Esophagus squamous epithelium (tissue), 5 donors: ENCODE measurements at places on chromosomes 1 and 21.

- no peak overlapping the region for H3K4me3 ChIP-seq
- no peak for DNase-seq
- H3K4me1 ChIP-seq, result peaks cover 21% of the 10 kb centered on the region
Measured at GRCh38 chr1:172824209-172824608, 165.3 kb downstream of the FASLG start.

GRCh38 chr1:172883387-172883791 lies 167.4 kb downstream of the TNFSF18 start:
- no peaks in the 10 kb centered on the region for H3K27me3 ChIP-seq
- no peak overlapping the region for H3K4me3 ChIP-seq
- no peak for DNase-seq
- H3K36me3 ChIP-seq, result no peaks in the 10 kb centered on the region
- H3K27ac ChIP-seq, result no peak overlapping the region

- no peaks in the 10 kb centered on the region for H3K4me1 ChIP-seq
- no peaks in the 10 kb centered on the region for H3K36me3 ChIP-seq
- no peaks in the 10 kb centered on the region for H3K27me3 ChIP-seq
- H3K27ac ChIP-seq, result peak overlapping the region; percentile 94
- peak overlapping the region; percentile 94 for H3K4me3 ChIP-seq
Measured at GRCh38 chr1:23167353-23168078, 1.1 kb downstream of the LUZP1 start.

DNA sequence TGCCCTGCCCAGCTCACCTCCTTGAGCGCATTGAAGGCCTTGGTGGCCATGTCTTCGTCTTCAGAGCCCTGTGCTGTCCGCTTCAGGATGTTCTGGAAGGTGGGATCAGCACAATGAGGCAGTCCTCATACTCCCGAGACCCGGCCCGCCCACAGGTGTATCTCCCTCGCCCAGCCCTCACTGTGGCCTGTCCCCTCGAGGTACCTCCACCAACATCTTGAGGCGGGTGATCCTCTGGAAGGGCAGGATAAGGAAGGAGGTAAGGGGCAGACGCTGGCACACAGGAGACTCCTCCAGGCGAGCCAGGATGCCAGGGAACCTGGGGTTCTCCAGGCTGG lies 7.1 kb downstream of the ARHGEF19 start:
- peak overlapping the region; percentile 91 for H3K27ac ChIP-seq
- H3K4me3 ChIP-seq, result no peak overlapping the region
- DNase-seq, result no peak
- H3K4me1 ChIP-seq, result peaks cover 51% of the 10 kb centered on the region
- peaks cover 47% of the 10 kb centered on the region for H3K36me3 ChIP-seq
- no peaks in the 10 kb centered on the region for H3K27me3 ChIP-seq

GRCh38 chr1:94624203-94624602 lies 82.6 kb upstream of the F3 start:
- H3K4me3 ChIP-seq, result no peak overlapping the region
- peaks cover 15% of the 10 kb centered on the region for H3K4me1 ChIP-seq
- H3K27ac ChIP-seq, result no peak overlapping the region
- H3K36me3 ChIP-seq, result no peaks in the 10 kb centered on the region
- H3K27me3 ChIP-seq, result no peaks in the 10 kb centered on the region

DNA sequence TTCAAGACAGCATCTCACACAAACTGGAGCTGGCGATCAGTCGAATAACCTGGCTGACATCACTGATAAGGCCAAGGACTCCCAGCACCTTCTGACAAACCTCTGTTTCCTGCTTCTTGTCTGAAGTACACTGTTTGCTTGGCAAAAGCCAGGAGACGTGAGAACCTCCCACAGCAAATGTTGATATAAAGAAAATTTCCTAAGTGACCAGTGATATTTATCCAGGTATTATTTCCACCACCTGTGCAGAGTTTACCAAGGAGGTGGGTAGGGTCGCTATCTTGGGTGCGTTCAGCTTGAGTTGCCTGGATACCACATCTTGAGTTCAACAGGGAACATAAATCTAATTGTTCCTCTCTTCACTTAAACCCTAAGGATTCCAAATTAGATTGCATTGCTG lies 72.9 kb downstream of the SETD4 start:
- no peak overlapping the region for H3K27ac ChIP-seq
- no peaks in the 10 kb centered on the region for H3K36me3 ChIP-seq
- no peaks in the 10 kb centered on the region for H3K27me3 ChIP-seq
- no peaks in the 10 kb centered on the region for H3K4me1 ChIP-seq
- H3K4me3 ChIP-seq, result no peak overlapping the region

DNA sequence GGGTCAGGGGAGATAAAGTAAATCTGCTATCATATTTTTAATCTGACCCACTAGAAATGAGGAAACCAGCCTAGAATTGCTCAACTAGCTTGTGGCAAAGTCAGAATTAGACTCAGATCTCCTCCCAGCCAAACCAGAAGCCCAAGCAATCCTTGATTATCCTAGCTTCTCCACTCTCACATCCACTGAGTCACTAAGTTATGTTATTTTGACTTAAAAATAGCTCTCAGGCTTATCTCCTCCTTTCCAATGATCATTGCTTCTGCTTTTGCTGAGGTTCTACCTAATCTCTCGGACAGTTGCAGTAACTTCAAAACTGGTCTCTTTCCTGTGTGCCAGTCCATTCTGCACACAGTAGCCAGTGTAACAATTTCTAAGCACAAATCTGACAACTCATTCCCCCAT lies 22.9 kb downstream of the OVAAL start:
- no peak overlapping the region for H3K27ac ChIP-seq
- no peak for DNase-seq
- H3K4me1 ChIP-seq, result peaks cover 9% of the 10 kb centered on the region
- no peaks in the 10 kb centered on the region for H3K36me3 ChIP-seq
- H3K27me3 ChIP-seq, result no peaks in the 10 kb centered on the region

DNA sequence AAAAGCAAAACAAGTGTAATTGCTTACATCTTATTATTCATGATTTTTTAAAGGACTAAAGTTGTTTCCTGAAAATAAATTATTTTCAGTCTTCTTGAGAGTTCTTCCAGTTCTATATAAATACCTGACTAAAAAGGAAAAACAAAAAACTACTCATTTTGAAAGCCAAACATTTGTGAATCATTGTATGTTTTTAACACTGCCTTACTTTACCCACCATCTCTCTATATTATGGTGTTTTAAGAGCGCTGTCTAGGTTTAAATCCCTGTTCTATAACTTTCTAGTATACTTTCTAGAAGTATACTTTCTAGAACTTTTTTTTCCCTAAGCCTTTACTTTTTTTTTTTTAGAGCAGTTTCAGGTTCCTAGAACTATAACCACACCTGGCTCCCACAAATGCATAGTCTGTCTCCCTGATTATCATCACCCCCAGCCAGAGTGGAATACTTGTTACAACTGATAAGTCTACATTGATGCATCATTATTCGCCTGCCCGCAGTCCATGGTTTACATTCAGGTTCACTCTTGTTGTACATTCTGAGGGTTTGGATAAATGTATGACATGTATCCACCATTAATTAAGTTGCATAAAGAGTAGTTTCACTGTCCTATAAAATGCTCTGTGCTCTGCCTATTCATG lies 9.8 kb downstream of the RSBN1 start:
- no peak for DNase-seq
- H3K27ac ChIP-seq, result no peak overlapping the region
- no peak overlapping the region for H3K4me3 ChIP-seq
- H3K4me1 ChIP-seq, result peaks cover 2% of the 10 kb centered on the region
- no peaks in the 10 kb centered on the region for H3K36me3 ChIP-seq
- H3K27me3 ChIP-seq, result no peaks in the 10 kb centered on the region

GRCh38 chr1:57089221-57089620 lies 123.4 kb upstream of the C8B start:
- H3K36me3 ChIP-seq, result no peaks in the 10 kb centered on the region
- no peak for DNase-seq
- H3K27ac ChIP-seq, result no peak overlapping the region
- no peak overlapping the region for H3K4me3 ChIP-seq
- no peaks in the 10 kb centered on the region for H3K4me1 ChIP-seq
- no peaks in the 10 kb centered on the region for H3K27me3 ChIP-seq

DNA sequence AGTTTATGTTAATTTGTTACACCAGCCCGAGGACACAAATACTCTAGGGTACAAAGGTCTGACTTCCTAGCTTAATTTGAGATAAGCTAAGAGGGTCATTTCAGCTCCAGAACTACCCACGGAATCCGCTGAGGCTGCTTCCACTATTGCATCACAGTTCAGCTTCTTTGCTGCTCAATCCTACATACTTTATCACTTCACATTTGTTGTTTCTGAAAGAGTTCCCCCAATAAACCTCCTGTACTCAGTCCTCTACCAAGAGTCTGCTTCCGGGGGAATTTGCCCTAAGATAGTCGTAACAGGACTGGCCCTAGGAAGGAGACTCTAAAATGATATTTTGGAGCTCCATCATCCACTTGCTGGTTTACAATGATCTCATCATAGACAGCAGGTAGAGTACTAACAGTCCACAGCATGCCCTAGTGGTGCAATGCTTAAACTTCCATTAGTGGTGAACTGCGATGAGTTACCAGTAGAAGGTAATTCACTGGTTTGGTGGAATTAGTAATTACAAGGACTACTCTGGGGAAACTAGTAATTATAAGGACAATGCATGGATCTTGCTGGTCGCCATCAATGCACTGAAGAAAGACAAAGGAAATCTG lies 229.3 kb downstream of the USH2A start:
- no peaks in the 10 kb centered on the region for H3K36me3 ChIP-seq
- H3K4me1 ChIP-seq, result no peaks in the 10 kb centered on the region
- H3K27ac ChIP-seq, result no peak overlapping the region
- no peak overlapping the region for H3K4me3 ChIP-seq

DNA sequence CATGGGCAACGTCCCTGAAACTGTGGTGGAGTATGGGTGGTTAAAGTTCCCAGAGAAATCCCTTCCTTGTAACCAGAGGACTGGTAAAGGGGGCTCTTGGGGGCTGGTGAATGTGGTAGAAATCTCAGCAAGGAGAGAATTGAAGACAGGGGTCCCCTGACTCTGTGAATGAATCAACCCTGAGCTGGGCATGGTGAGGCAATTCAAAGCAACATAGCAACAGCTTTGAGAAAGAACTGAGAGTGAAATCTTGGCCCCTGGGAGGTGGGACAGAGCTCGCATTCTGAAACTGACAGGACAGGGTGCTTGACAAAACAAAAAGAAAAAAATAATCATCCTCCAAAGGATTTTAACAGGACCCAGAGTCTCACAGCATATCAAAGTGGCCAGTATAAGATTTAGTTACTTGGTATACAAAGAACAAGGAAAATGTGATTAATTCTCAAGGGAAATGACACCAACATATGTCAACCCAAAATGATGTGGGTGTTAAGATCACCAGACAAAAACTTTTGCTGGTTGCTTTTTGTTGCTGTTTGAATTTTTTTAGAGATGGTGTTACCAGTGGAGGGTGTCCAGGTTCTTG lies 11.7 kb upstream of the SUMO3 start:
- peaks cover 15% of the 10 kb centered on the region for H3K27me3 ChIP-seq
- no peak for DNase-seq
- no peaks in the 10 kb centered on the region for H3K36me3 ChIP-seq
- no peaks in the 10 kb centered on the region for H3K4me1 ChIP-seq
- no peak overlapping the region for H3K4me3 ChIP-seq

DNA sequence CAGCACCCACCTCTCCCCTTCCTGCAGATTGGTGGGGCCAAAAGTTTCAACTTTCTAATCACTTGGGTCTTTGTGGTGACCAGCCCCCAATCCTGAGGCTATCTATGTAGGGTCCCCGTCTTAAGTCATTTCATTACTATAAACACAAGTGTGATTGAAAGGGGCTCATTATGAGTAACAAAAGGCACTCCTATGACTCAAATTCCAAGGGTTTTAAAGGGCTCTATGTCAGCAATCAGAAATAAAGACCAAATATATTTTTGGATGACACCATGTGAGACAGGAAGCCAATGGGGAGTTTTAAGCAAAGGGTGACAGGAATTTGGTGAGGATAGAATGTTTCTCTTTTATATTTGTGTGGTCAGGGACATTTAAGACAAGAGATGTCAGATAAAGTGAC lies 6.2 kb downstream of the ERO1B start:
- H3K36me3 ChIP-seq, result no peaks in the 10 kb centered on the region
- DNase-seq, result no peak
- no peak overlapping the region for H3K27ac ChIP-seq
- H3K4me1 ChIP-seq, result no peaks in the 10 kb centered on the region

GRCh38 chr1:156295391-156295947 lies at the start of gene GLMP:
Gene GLMP, minus strand, starts transcription at chr1:156295679. Its CDS starts 34 bp downstream, at chr1:156295645.
- H3K27ac ChIP-seq, result peak within 1 kb of the TSS; percentile 80
- H3K27me3 ChIP-seq, result no peaks in the 10 kb centered on the region
- peaks cover 16% of the 10 kb centered on the region for H3K4me1 ChIP-seq
- DNase-seq, result no peak
- H3K36me3 ChIP-seq, result no peaks in the 10 kb centered on the region

GRCh38 chr21:44263221-44263760 lies 1.6 kb upstream of the DNMT3L start:
- no peak overlapping the region for H3K27ac ChIP-seq
- no peak overlapping the region for H3K4me3 ChIP-seq
- no peaks in the 10 kb centered on the region for H3K36me3 ChIP-seq
- no peaks in the 10 kb centered on the region for H3K27me3 ChIP-seq
- DNase-seq, result no peak

DNA sequence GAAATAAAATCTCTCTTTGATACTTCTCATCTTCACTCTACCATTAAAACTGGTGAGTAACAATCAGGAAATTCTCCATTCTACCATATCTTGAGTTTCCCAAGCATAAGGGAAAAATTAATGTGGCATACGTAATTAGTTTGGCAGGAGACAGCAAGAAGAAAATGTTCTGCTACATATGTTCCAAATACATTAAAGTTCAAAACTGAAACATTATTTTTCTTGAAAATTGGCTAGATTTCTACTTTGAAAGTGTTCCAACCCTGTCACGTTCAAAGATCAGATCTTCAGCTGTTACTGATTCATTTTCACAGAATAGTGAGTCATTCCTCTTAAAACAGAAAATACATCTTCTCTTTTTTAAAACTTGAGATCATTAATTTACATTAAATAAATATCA lies 48.5 kb downstream of the PIGK start:
- H3K4me3 ChIP-seq, result no peak overlapping the region
- no peak overlapping the region for H3K27ac ChIP-seq
- DNase-seq, result no peak
- no peaks in the 10 kb centered on the region for H3K36me3 ChIP-seq
- no peaks in the 10 kb centered on the region for H3K4me1 ChIP-seq

- DNase-seq, result no peak
- H3K36me3 ChIP-seq, result no peaks in the 10 kb centered on the region
- H3K27ac ChIP-seq, result no peak overlapping the region
- H3K27me3 ChIP-seq, result no peaks in the 10 kb centered on the region
- no peak overlapping the region for H3K4me3 ChIP-seq
Measured at GRCh38 chr1:90107990-90108389, 113.1 kb downstream of the ZNF326 start.

DNA sequence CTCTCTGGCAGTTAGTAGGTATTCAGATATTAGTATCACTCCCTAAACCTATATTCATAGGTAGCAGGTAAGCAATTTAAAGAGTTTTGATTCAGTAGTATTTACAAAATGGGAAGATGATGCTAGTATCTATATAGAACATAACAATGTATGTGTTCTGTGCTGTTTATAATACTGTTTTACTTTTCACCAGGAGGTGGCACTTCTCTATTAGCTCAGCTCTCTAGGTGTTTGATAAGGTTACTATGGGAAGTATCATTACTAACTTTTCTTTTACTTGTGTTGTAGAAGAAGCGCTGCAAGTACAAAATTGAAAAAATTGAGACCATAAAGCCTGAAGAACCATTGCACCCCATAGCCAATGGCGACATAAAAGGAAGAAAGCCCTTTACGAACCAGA lies 49.4 kb upstream of the FASLG start:
- H3K36me3 ChIP-seq, result peaks cover 44% of the 10 kb centered on the region
- no peak overlapping the region for H3K4me3 ChIP-seq
- no peaks in the 10 kb centered on the region for H3K4me1 ChIP-seq
- DNase-seq, result no peak
- no peaks in the 10 kb centered on the region for H3K27me3 ChIP-seq
- H3K27ac ChIP-seq, result no peak overlapping the region

GRCh38 chr1:57770772-57771171 lies 346.9 kb upstream of the DAB1 start:
- no peak overlapping the region for H3K4me3 ChIP-seq
- H3K36me3 ChIP-seq, result no peaks in the 10 kb centered on the region
- no peaks in the 10 kb centered on the region for H3K27me3 ChIP-seq
- DNase-seq, result no peak
- no peak overlapping the region for H3K27ac ChIP-seq
- H3K4me1 ChIP-seq, result no peaks in the 10 kb centered on the region
